ENCODE measurements at places on chromosomes 1 and 21. TPM values are rescaled to one million over a fixed set of nuclear protein-coding genes. Genes with fewer than 3 reads are reported as not detected.

- no peaks in the 10 kb centered on the region for H3K36me3 ChIP-seq
- H3K27me3 ChIP-seq = no peaks in the 10 kb centered on the region
These were observed 43.3 kb downstream of the SLC37A1 start for GRCh38 chr21:42556960-42557359.

DNA sequence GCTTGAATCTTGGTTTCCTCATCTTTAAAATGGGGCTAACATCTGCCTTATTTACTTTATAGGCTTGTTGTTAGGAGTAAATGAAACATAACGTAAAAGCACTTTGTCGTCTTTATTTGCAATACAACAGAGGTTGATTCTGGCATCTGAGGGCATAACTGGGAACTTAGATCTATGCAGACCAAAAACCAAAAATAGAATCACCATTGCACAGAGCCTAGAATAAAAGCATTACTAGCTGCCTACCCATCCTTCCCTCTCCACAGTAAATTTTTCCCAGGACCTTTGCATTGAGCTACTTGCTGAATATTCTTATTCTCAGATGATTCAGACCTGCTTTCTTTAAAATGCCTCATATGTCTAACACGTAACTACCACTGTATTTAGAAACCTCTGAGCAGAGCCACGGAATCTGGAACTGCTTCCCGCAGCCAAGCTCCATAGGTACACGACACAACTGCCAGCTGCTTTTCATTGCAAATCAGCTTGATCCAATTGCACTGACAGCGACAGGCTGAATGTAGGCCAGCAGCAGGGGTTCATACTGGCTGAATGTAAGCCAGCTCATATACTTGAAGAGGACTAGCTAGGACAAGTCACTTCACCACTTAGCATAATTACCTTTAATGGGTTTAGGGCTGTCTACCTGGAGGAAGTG lies 33.2 kb upstream of the SERBP1 start:
- H3K4me1 ChIP-seq = peaks cover 13% of the 10 kb centered on the region
- DNase-seq = no peak
- no peak overlapping the region for H3K27ac ChIP-seq

GRCh38 chr1:18564676-18565075 lies 66.0 kb upstream of the PAX7 start:
- H3K4me1 ChIP-seq = no peaks in the 10 kb centered on the region
- no peaks in the 10 kb centered on the region for H3K36me3 ChIP-seq
- no peak for DNase-seq
- H3K27me3 ChIP-seq = peaks cover 44% of the 10 kb centered on the region
- H3K27ac ChIP-seq = no peak overlapping the region

- peaks cover 10% of the 10 kb centered on the region for H3K4me1 ChIP-seq
- no peaks in the 10 kb centered on the region for H3K36me3 ChIP-seq
- no peak overlapping the region for H3K27ac ChIP-seq
- H3K4me3 ChIP-seq = no peak overlapping the region
- H3K27me3 ChIP-seq = no peaks in the 10 kb centered on the region
These were observed 13.5 kb downstream of the COL18A1 start for GRCh38 chr21:45418301-45419071.

DNA sequence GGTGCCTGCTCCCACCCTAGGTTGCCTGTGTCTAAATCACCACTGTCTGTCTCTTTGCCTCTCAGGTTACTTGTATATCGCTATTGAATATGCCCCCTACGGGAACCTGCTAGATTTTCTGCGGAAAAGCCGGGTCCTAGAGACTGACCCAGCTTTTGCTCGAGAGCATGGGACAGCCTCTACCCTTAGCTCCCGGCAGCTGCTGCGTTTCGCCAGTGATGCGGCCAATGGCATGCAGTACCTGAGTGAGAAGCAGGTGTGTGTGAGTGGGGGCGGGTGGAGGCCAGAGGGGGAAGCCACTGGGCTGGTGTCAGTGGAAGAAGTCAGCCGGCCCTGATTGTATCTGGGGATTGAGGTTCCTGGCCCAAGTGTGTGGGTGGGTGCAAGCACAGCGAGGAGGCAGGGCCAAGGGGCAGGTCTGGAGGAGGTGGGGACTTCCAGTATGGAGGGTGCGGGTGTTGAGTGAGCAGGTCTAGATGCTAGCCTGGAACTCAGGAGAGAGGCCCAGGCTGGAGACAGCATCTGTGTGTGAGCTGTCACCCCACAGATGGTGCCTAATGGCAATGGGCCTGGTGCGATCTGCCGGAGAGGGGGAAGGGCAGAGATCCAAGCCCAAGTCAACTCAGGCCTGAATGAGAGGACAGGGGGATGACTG lies 17.2 kb downstream of the TIE1 start:
- H3K27ac ChIP-seq = no peak overlapping the region
- no peak for DNase-seq
- H3K27me3 ChIP-seq = no peaks in the 10 kb centered on the region
- H3K36me3 ChIP-seq = no peaks in the 10 kb centered on the region

GRCh38 chr1:60223158-60223557 lies 149.6 kb upstream of the C1orf87 start:
- DNase-seq = no peak
- no peak overlapping the region for H3K27ac ChIP-seq
- H3K36me3 ChIP-seq = no peaks in the 10 kb centered on the region
- H3K4me3 ChIP-seq = no peak overlapping the region
- peaks cover 19% of the 10 kb centered on the region for H3K4me1 ChIP-seq
- H3K27me3 ChIP-seq = no peaks in the 10 kb centered on the region

GRCh38 chr1:14811573-14811972 lies 213.1 kb downstream of the KAZN start:
- no peak overlapping the region for H3K27ac ChIP-seq
- H3K27me3 ChIP-seq = no peaks in the 10 kb centered on the region
- H3K4me3 ChIP-seq = no peak overlapping the region
- DNase-seq = no peak
- no peaks in the 10 kb centered on the region for H3K36me3 ChIP-seq

DNA sequence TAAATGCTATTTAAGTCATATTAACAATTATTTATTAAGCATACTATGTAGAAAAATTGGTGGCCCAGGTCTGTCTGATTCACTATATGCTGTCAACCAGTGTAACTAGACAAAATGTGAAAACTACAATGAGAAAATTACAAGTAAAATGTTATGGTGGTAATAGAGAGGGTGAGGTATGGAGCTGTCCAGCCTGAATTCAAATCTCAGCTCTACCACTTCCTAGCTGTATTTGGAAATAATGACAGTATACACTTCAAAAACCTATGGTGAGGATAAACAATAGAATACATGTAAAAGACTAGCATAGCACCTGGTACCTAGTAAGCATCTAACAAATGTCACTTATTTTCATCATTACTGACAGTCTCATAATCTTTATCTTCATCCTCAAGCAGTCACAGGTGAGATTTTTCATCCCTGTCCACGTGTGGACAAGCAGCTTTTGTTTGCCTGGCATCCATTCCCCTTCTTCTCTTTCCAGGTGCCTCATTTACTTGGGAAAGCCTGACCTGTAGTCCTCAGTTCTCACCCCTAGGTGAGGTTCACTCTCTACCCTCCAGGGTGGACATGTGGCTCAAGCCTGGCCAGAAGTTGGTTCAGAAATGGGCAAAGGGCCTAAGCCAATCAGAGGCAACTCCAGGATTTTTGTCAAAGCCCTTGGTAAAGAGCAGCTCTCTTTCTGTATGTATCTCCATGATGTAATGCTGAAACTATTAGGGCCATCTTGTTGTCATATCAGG lies 29.5 kb downstream of the EGLN1 start:
- no peaks in the 10 kb centered on the region for H3K27me3 ChIP-seq
- DNase-seq = no peak
- H3K4me1 ChIP-seq = peaks cover 45% of the 10 kb centered on the region
- no peak overlapping the region for H3K4me3 ChIP-seq
- H3K27ac ChIP-seq = no peak overlapping the region
- H3K36me3 ChIP-seq = no peaks in the 10 kb centered on the region

- DNase-seq = no peak
- H3K27me3 ChIP-seq = peaks cover 28% of the 10 kb centered on the region
- H3K4me3 ChIP-seq = no peak overlapping the region
- no peaks in the 10 kb centered on the region for H3K36me3 ChIP-seq
- H3K4me1 ChIP-seq = peaks cover 11% of the 10 kb centered on the region
These were observed 12.4 kb downstream of the ADORA3 start for GRCh38 chr1:111491070-111491469.

- peaks cover 52% of the 10 kb centered on the region for H3K4me1 ChIP-seq
- no peak overlapping the region for H3K4me3 ChIP-seq
These were observed 7.8 kb upstream of the PTTG1IP start for GRCh38 chr21:44881198-44881872.

DNA sequence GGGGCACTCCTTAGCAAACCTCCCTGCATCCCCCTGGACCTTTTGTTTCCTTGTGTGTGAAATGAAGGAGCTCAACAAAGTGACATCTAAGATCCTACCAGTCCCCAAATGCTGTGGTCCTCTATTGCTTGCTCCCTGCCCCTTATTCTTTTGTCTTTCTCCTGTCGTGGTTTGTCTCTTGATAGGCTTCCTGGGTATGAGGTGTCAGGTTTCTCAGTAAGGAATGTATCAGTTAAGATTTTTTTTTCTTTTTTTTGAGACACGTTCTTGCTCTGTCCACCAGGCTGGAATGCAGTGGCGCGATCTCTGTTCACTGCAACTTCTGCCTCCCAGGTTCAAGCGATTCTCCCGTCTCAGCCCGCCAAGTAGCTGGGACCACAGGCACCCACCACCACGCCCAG lies 16.8 kb downstream of the CNIH3 start:
- peaks cover 6% of the 10 kb centered on the region for H3K36me3 ChIP-seq
- H3K4me1 ChIP-seq = peaks cover 24% of the 10 kb centered on the region
- H3K27me3 ChIP-seq = no peaks in the 10 kb centered on the region
- peak; percentile 53 for DNase-seq

GRCh38 chr1:202286622-202287097 lies 55.1 kb downstream of the UBE2T start:
- no peak for DNase-seq
- H3K4me1 ChIP-seq = peaks cover 24% of the 10 kb centered on the region
- H3K27ac ChIP-seq = no peak overlapping the region

DNA sequence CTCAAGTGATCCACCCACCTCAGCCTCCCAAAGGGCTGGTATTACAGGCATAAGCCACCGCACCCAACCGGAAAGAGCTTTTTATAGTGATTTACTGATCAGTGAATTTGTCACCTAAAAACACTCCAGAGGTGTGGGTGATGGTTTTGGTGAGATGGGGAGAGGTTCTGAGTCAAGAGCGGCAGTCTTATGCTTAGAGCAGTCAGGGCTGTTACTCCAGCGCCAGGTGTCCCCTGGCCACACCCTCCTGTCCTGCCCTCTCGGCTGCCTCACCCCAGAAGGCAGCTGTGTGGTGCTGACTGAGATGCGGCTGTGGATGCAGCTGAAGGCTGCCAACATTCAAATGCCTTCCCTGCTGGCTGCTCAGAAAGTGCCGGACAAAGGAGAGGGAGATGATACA lies 94.5 kb upstream of the LPGAT1 start:
- H3K36me3 ChIP-seq = no peaks in the 10 kb centered on the region
- peaks cover 45% of the 10 kb centered on the region for H3K4me1 ChIP-seq

DNA sequence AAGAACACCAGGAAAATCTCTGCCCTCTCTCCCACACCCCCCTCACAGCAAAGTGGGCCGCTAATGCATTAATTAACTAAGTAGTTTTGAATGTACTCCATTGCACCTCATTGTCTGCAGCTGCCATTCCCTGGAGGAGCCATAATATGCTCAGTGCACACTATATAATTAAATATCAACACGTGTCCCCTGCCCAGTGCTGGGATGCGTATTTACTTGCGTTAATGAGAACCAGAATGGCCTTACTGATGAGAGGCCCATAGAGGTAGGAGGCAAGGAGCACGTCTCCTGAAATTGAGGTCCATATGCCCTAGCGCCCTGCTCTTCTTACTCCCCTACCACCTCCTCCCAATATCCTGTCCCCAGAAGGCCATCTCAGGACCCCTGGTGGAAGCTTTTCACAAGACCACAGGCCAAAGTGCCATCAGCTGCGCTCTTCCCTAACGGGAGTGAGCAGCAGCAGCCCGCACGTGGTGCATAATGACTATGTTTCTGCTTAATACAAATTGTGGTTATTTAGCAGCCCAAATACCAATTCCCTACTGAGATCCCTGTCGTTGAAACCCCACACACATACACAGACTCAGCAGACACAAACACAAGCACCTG lies 76.8 kb downstream of the PLXNA2 start:
- H3K27ac ChIP-seq = peak overlapping the region; percentile 69
- H3K27me3 ChIP-seq = no peaks in the 10 kb centered on the region
- H3K4me1 ChIP-seq = peaks cover 19% of the 10 kb centered on the region
- DNase-seq = no peak
- H3K36me3 ChIP-seq = no peaks in the 10 kb centered on the region
- no peak overlapping the region for H3K4me3 ChIP-seq

- H3K36me3 ChIP-seq = no peaks in the 10 kb centered on the region
- no peaks in the 10 kb centered on the region for H3K27me3 ChIP-seq
- no peak overlapping the region for H3K27ac ChIP-seq
- H3K4me1 ChIP-seq = no peaks in the 10 kb centered on the region
These were observed 18.1 kb downstream of the LRP8 start for GRCh38 chr1:53309802-53310201.

DNA sequence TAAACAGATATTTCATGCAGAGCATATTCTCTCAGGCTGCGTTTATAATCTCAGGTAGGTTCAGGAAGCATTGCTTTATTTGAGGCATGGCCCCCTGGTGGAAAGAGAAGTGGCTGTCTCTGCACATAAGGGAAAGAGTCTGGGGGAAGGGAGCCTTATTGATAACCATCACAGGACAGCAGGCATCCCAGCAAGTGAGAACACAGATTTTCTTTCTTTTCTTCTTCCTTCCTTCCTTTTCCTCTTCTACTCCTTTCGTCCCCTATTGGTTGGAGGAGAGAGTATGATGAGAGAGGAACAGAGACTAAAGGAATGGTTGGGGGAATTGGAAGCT lies 21.9 kb downstream of the TSNAX start:
- H3K4me1 ChIP-seq = no peaks in the 10 kb centered on the region
- no peak for DNase-seq
- H3K36me3 ChIP-seq = no peaks in the 10 kb centered on the region
- no peak overlapping the region for H3K4me3 ChIP-seq

DNA sequence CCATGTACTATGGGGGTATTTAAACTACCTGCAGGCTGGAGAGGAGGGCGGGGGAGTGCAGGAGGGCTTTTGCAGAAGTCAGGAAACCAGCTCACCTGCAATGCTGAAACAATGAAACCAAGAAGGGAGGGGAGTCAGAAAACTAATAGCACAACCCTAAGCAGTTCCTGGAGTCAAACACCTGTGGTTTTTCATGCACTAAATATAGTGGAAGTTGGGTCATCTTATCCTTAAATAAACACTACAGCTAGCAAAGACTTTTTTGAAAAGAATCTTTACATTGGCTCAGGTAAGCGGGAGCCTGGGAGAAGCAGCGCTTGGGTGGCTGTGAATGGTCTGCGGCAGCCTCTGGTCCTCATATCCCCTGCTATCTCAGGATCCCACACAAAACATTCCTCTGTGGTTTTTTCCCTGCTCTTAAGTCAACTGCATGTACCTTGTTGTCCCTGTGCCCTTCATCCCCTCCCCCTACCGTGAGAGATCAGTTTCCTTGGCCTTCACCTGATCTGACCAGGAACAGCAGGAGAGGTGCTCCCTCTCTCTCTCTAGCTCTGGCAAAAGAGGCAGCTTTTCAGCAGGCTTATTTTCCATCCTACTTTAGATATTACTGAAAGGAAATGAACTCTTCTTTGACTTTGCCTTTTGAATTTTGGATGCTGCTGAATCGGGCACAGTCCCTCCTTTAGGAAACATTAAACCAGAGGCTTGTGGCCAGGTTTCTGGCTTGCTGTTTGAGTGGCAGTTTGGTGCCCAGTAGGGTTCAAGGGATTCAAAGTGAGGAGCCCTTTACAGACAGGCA lies 26.6 kb downstream of the TENT5C start:
- H3K27me3 ChIP-seq = no peaks in the 10 kb centered on the region
- peak; percentile 54 for DNase-seq
- H3K4me1 ChIP-seq = peaks cover 23% of the 10 kb centered on the region
- H3K27ac ChIP-seq = peak overlapping the region; percentile 30

The MROH9 gene
- not detected for total RNA-seq

The NOTCH2 gene
- 120 TPM for total RNA-seq

The GPR37L1 gene
- total RNA-seq = 0.33 TPM

The AKIRIN1 gene
- total RNA-seq = 76.9 TPM

The LCE3E gene
- total RNA-seq = not detected
